Mesothelial cell of epicardium (in vitro differentiated cells): ENCODE measurements at places on chromosomes 4 and X.

DNA sequence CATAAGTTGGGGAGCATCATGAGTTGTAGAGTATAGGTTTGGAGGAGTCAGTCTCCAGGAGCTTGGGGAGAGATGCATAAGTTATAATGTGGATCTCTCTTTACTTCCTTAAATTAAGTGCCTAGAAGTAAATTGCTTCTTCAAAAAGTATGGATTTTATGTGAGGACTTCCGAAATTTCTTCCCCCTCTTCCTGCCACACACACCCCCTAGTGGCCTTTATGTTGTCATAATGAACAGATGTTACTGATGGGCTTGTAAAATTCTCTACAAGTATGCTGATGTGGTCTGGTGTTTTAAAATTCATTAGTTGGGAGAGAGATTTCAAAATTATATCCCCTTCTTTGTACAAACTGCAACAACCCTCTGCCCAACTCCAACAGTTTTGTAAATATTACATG is 2.3 kb upstream of the METTL14 start:
- H3K27ac ChIP-seq, result no peak overlapping the region
- peaks cover 23% of the 10 kb centered on the region for H3K4me1 ChIP-seq
- peaks cover 3% of the 10 kb centered on the region for H3K36me3 ChIP-seq
- no peak for DNase-seq

DNA sequence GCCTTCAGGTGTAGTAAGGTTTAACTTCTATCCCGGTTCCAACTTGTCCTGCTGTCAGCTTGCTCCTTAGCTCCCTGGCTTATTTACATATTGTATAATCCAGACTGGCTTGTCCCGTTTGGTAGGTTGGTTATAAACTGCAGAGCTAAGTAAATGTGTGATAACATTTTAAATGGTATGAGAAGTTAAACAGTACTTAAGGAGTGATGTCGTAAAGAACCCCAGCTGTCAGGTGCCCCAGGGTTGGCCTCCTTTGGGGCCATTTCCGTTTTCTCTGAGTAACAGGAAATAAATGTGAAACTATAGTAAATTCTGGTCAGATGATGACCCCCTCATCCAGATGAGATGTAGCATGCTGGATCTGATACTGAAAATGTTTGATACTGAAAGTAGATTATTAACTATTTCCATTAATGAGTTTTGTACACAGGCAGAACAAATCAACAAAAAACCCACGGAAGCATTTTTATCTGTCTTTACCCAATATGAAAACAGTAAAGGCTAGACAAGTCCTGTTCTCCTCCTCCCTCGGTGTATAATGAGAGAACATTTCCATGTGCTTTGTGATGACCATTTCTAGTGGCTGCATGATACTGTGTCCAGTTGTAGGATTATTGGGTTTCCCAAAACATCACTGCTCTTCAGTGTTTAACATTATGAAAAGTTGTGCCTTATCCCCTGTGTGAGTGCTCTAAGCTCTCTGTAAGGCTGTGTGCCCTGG is 22.4 kb downstream of the GAB1 start:
- peak overlapping the region; percentile 80 for H3K27ac ChIP-seq
- H3K27me3 ChIP-seq, result no peaks in the 10 kb centered on the region
- peaks cover 61% of the 10 kb centered on the region for H3K4me1 ChIP-seq
- no peaks in the 10 kb centered on the region for H3K36me3 ChIP-seq
- no peak overlapping the region for H3K4me3 ChIP-seq
- DNase-seq, result no peak

DNA sequence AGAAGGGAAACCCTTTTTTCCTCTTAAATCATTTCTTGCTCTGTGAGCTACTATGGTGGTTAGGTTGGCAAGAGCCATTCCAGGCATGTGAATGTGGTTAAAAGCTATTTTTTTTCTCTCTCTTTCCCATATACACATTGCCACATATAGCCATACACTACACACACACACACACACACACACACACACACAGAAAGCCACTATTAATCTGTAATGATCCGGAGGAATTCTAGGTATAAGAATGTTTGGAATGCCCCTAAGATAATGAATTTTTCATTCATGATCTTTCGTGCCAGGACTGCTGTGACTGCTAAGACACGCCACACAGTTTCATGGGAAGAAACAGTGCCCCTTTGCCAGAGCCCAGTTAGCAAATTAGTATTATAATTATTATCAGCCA is 21.8 kb upstream of the TLL1 start:
- no peak overlapping the region for H3K4me3 ChIP-seq
- no peaks in the 10 kb centered on the region for H3K27me3 ChIP-seq
- peaks cover 11% of the 10 kb centered on the region for H3K4me1 ChIP-seq

DNA sequence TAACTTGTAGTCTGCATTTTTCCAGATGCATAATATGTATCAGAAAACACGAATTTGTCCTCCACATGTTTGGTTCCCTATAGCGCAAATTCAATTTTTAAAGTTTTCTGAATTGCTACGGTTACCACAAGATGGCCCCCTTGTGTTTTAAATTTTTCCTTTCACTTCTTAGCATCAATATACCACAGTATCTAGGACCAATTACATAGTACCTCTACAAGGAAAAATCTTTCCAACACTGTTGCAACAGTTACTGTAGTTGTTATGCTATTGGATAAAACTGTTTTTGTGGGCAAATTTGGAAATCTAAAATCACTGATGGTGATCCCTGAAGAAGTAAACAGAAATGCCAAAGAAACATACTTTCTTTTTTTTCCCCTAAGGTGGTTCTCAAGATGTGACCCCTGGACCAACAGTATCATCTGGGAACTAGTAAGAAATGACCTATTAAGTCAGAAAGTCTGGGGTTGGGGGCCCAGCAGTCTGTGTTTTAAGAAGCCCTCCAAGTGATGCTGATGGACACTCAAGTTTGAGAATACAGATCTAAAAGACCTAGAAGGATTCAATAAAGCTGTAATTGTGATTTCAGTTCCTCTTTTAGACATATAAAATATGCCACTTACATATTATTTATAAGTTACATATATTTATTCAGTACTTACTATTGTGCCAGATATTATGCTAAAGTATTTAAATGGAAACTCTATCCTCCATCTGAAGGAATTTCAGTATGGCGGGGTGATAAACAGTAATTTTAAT is 3.1 kb downstream of the ZGRF1 start:
- H3K4me1 ChIP-seq, result peaks cover 2% of the 10 kb centered on the region
- no peaks in the 10 kb centered on the region for H3K36me3 ChIP-seq
- H3K27me3 ChIP-seq, result no peaks in the 10 kb centered on the region
- DNase-seq, result no peak
- H3K4me3 ChIP-seq, result no peak overlapping the region
